EL (cell line): ENCODE measurements at places on chromosomes 2 and 18.

DNA sequence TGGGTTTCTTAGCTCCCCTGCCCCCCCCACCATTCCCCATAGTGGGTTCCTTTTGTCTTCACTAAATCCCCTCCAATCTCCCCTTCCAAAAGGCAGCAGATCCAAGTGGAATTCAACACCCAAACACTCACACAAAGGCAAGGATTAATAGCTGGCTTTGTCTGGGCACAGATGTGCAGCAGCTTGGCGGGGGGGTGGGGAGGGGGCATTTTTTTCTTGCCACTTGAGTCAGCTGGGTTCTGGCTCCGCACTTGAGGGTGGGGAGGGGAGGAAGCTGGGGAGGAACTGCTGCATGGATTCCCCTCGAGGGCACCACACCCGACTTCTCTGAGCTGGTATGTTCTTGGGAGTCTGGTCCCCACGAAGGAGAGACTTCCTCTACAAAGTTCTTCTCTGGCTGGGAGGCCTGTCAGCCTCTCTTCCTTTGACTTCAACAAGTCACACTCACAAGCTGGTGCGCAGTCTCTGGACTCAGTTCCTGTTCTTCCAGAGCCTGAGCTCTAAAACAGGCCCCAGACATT lies 36.0 kb downstream of the SERTAD2 start:
- DNase-seq, result no peak

- DNase-seq, result no peak
Observed at GRCh38 chr2:162416446-162416845, 72.5 kb downstream of the GCA start.

- no peak for DNase-seq
Observed at GRCh38 chr2:147405651-147406050, 439.2 kb upstream of the ACVR2A start.

DNA sequence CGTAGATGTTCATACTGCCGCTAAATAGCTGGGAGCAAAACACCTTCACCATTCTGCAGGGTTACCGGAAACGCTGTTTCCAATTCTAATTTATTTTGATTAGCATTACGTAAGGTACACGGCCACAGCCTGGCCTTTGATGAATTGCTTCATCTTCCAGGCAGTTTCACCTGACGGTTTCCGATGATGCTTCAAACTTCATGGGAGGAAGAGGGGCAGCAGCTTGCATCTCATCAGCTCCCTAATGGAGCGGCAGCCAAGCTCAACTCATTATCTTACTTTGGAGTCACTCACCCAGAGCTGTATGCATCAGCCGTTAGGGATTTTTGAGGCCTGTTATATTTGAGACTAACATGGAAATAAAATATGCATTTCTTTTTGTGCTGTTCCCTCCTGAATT lies 54.8 kb downstream of the TMEM18 start:
- DNase-seq, result no peak

DNA sequence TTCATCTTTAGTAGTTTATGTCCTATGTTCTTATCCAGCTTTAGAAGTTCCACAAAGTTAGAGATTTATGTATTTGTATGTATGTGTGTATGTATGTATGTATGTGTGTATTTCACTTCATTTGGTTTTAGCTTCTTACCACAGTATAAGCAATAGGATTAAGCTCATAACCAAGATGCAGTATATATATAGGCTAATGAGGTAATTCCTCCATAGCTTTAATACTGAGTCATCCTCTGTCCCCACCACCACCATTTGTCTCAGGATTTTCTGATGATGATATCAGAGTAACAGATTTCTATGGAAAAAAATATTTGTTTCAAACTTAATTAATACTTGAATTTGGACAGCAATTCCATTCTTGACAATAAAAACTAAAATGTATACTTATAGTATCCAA lies 159.2 kb downstream of the SOX11 start:
- no peak for DNase-seq

GRCh38 chr2:161384864-161385263 lies 31.2 kb upstream of the TBR1 start:
- no peak for DNase-seq

- peak; percentile 37 for DNase-seq
Observed at GRCh38 chr2:242063850-242064249, 194.3 kb downstream of the RTP5 start.

- DNase-seq, result peak; percentile 34
Observed at GRCh38 chr2:96265349-96265839, 403 bp downstream of the TMEM127 start.

GRCh38 chr2:46297546-46298271 lies 502 bp downstream of the EPAS1 start:
- peak; percentile 25 for DNase-seq

DNA sequence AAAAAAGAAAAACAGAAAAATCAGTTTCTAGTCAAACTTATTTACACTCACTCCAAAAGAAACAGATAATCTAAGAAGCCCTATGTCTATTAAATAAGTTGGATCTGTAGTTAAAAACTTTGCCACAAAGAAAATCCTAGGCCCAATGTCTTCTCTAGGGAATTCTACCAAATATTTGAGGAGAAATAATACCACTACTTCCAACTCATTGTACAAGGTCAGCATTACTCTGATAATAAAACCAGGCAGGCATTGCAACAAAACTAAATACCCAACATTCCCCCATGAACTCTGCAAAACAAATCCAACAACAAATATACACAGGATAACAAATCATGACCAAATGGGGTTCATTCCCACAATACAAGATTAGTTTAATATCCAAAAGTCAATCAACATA lies 73.8 kb upstream of the ST8SIA5 start:
- DNase-seq, result no peak

DNA sequence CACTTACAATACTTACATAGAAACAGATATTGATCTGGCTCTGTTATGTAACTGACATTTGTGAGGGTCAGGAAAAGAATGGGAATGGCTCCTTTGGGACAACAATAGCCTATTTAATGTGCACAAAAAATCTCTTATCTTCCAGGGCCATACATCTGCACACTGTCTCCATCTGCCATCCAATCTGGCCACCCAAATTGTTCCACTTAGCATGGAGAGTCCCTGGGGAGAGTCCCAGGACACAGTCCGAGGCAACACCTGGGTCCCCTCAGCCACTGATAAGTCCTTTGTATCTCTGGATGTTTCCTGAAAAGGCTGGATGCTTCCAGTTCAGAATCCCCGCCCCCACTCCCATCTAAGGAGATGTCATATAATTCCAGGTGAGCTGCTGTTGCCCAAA lies 274.2 kb upstream of the NCKAP5 start:
- no peak for DNase-seq

DNA sequence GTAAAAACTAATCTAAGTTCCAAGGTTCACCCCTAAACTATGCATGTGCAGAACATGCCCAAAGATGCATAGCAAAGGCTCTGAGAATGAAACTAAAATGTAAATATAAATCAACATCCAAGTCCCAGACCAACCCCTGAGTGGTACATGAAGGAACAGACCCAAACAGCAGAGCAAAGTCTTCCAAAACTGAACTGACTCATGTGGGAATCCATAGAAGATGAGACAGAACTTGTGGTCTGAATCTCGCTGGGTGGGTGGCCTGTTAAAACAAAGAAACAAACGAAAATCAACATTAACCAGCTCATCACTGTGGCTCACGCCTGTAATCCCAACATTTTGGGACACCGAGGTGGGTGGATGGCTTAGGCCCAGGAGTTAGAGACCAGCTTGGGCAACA lies 29.5 kb upstream of the ATRAID start:
- peak; percentile 54 for DNase-seq

DNA sequence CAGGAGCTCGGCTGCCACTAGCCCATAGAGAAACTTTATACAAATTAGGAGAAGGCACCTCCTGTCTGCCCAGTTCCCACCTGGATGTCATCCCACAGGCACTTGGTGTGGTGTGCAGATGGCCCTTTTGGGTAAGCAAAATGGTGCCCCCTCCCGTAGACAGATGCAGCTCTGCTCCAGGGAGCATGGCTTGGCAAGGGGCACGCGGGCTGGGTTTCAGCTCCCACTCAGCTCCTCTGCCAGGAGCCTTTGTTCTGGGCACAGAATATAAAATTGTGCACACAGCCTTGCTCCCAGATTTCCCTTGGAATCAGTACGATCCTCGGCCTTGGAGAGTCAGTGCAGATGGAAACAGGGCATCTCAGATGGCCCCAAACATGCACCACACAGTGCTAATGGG lies 20.3 kb upstream of the KCNF1 start:
- no peak for DNase-seq

DNA sequence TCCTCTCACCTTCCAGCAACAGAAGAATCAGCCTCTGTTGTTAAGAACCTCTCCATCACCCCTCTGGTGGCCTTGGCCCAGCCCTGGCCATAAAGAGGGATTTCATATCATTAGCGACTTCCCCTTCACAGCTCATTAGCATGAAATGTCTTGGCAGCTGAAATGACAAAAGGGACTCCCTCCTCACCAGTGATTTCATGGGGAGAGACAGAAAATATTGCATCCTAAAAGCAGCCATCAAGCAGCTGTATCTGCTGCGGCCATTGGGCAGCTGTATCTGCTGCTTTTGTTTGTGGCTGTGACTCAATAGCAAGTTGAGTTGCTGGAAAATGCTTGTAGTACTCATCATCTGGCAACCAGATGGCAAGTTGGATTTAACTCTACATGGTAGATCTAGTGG lies 105.9 kb upstream of the RMDN2 start:
- DNase-seq, result peak; percentile 90

DNA sequence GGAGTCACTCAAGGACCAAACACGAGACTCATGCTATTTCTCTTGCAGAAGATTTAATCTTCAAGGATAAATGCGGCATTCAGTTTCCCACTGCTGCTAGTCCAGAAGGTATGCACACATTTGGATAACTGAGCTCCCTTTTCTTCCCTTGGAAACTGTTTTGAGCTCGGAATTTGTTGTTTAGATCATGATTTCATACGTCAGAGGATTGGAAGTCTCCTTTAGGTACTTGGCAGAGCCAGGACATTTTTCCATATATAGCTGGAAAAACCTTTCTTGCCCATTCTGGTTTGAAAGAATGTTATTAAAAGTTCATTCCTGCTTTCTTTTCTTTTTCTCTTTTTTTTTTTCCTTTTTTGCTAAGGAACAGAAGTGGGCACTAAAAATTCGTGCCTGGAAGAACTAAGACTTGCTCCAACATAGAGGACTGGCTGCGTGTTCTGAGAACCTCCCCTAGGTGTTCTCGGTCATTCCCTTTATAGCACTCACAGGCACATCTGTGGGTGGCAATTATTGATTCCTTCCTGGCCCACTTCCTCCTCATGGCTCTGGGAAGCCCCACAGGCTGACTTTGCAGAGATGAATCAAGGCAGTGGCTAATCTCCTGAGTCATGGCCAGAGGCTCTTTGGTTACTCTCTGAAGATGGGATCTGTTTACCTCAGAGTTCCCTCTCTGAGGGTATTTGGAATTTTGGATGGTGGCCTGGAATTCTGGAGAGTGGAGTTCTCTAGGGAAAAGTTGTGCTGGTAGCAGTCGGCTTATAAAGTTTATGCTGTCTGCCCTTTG lies 104.8 kb downstream of the PLCL1 start:
- DNase-seq, result peak; percentile 82

GRCh38 chr2:8212239-8212638 lies 469.6 kb upstream of the ID2 start:
- no peak for DNase-seq

GRCh38 chr18:63301434-63301833 lies 18.1 kb downstream of the BCL2 start:
- no peak for DNase-seq

- DNase-seq, result no peak
Observed at GRCh38 chr2:103960951-103961350, 893.0 kb upstream of the POU3F3 start.

GRCh38 chr2:226701052-226701451 lies 98.6 kb downstream of the IRS1 start:
- DNase-seq, result peak; percentile 90

- no peak for DNase-seq
Observed at GRCh38 chr18:4270016-4270415, 185.1 kb downstream of the DLGAP1 start.

- DNase-seq, result peak; percentile 61
Observed at GRCh38 chr2:137964066-137964858, at the start of gene HNMT. TSS of gene HNMT (plus strand) at chr2:137964473. CDS start at chr2:137964492, 19 bp downstream.
